ENCODE measurements at places on chromosomes 5 and 9. TPM values are rescaled to one million over a fixed set of nuclear protein-coding genes. Genes with fewer than 3 reads are reported as not detected.

GPBP1 gene
- total RNA-seq, result 69.5 TPM

PCDHGA10 gene
- 3.8 TPM for total RNA-seq

COL15A1 gene
- 0.15 TPM for total RNA-seq

SPATA31A3 gene
- not detected for total RNA-seq

VCP gene
- total RNA-seq, result 170 TPM

PRLR gene
- 0.10 TPM for total RNA-seq

RASGRF2 gene
- total RNA-seq, result 0.05 TPM

ZNF354B gene
- total RNA-seq, result 11.6 TPM

OR1J1 gene
- not detected for total RNA-seq

TMED9 gene
- total RNA-seq, result 133 TPM

TMEM252 gene
- total RNA-seq, result not detected

FBP1 gene
- 0.42 TPM for total RNA-seq

- peak overlapping the region; percentile 69 for H3K4me3 ChIP-seq
- no peak for DNase-seq
- peaks cover 28% of the 10 kb centered on the region for H3K36me3 ChIP-seq
- H3K4me1 ChIP-seq, result peaks cover 83% of the 10 kb centered on the region
- H3K27me3 ChIP-seq, result no peaks in the 10 kb centered on the region
These were observed 30.1 kb downstream of the PTPA start for GRCh38 chr9:129141066-129142041.

DNA sequence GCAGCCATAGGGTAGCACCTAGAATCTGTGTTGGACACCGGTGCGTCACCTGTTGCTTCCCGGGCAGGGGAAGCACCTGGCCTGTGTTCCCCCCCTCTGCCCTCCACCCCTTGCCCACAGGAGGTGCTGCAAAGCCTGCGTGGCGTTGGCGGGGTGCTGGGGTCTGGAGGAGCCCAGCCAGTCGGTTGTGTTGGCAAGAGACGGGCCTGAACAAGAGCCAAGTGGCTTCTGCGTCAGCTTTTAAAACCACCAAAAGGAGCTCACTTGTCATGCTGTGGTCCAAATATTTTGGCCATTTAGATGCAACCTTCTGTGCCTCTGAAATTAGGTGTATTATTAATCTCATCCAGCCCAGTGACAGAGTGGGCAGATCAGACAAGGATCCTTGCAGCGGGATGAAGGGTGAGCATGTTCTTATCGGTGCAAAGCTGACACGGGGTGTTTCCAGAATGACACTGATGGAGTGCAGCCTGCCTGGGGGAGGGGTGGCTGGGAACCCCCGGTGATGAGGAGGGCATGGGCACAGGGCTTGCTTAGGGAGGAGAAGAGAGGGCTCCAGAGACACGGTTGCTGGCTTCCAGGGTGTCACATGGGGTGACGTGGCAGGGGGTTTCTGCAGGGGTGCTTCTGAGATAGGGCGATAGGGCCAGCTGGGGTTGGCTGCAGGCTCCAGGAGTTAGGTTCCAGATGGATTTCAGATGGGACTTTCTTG, 9.7 kb upstream of the RXRA start:
- no peak overlapping the region for H3K4me3 ChIP-seq
- no peak overlapping the region for H3K27ac ChIP-seq
- no peak for DNase-seq
- H3K4me1 ChIP-seq, result peaks cover 3% of the 10 kb centered on the region

DNA sequence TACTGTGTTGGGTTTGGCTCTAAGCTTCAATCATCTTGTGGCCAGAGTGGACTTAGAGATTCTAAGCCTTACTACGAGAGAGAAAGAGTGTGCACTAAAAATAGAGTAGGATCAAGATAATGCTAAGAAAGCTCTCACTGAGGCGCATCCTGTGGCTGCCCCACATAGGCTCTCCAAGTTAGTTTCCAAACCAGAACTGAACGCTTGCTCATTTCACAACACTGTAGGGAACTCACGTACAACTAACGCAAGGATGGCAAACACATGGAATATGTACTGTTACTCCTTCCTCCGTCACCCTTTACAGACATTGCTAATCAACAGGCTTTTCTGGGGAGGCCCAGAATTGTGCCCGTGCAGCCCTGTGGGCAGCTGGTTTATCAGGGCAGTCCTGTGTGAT, 90.9 kb downstream of the EQTN start:
- no peak overlapping the region for H3K27ac ChIP-seq
- no peaks in the 10 kb centered on the region for H3K36me3 ChIP-seq
- H3K27me3 ChIP-seq, result no peaks in the 10 kb centered on the region
- no peak for DNase-seq
- H3K4me3 ChIP-seq, result no peak overlapping the region

GRCh38 chr9:79489261-79490000, 82.3 kb upstream of the TLE4 start:
- H3K4me1 ChIP-seq, result no peaks in the 10 kb centered on the region
- H3K4me3 ChIP-seq, result no peak overlapping the region
- DNase-seq, result no peak
- H3K27ac ChIP-seq, result no peak overlapping the region

GRCh38 chr5:31833710-31834109, 194.8 kb downstream of the PDZD2 start:
- DNase-seq, result no peak
- H3K36me3 ChIP-seq, result no peaks in the 10 kb centered on the region
- peaks cover 6% of the 10 kb centered on the region for H3K4me1 ChIP-seq
- H3K27me3 ChIP-seq, result no peaks in the 10 kb centered on the region
- H3K4me3 ChIP-seq, result no peak overlapping the region
- H3K27ac ChIP-seq, result no peak overlapping the region

DNA sequence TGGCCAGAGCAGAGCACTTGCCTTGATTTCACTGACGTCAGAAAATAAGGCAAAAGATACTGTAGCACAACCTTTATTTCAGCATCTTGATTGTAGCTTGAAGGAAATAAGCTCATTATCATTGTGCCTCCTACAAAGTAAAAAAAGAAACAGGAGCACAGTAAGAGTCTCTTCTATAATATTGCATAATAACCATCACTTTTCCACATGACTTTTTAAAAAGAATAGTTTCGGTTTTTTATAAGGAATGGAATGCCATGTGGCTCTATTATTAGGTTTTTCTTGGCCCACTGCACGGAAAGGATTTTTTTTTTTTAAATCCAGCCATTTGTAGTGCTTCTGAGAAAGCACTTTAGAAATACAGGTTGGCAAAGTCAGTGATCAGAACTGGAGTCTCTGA, 655.3 kb downstream of the LRRC70 start:
- H3K27me3 ChIP-seq, result no peaks in the 10 kb centered on the region
- H3K4me3 ChIP-seq, result no peak overlapping the region
- DNase-seq, result no peak
- no peaks in the 10 kb centered on the region for H3K36me3 ChIP-seq

- H3K4me1 ChIP-seq, result no peaks in the 10 kb centered on the region
- H3K4me3 ChIP-seq, result no peak overlapping the region
- H3K27ac ChIP-seq, result no peak overlapping the region
- H3K36me3 ChIP-seq, result no peaks in the 10 kb centered on the region
- no peaks in the 10 kb centered on the region for H3K27me3 ChIP-seq
- DNase-seq, result no peak
These were observed 353.3 kb downstream of the ARHGEF28 start for GRCh38 chr5:73979321-73979720.

DNA sequence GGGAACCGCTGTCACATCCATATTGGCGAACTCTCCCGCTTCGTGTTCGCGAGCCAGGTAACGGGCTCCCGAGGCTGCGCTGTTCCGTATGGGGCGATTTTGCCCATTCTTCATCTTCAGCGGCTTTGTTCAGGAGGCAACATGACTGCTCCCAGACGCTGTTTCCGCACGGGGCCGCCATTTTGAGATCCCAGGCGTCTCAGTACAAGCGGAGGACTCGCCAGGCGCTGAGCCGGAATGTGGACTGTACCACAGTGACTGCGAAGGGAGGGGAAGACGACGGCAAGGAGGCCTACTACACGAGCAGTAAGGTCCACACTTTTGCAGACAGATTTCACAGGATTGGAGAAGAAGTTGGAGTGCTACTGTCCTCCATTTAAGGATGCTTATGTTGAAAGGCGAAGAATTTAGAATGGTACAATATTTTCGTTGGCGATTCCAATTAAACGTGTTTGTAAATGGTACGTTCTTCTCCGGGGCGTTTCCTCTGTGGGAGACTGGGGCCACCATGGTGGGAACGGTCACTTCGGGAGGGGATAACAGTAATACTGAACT, 41.6 kb upstream of the ZNF300 start:
- no peak for DNase-seq
- no peaks in the 10 kb centered on the region for H3K4me1 ChIP-seq
- H3K27me3 ChIP-seq, result no peaks in the 10 kb centered on the region

DNA sequence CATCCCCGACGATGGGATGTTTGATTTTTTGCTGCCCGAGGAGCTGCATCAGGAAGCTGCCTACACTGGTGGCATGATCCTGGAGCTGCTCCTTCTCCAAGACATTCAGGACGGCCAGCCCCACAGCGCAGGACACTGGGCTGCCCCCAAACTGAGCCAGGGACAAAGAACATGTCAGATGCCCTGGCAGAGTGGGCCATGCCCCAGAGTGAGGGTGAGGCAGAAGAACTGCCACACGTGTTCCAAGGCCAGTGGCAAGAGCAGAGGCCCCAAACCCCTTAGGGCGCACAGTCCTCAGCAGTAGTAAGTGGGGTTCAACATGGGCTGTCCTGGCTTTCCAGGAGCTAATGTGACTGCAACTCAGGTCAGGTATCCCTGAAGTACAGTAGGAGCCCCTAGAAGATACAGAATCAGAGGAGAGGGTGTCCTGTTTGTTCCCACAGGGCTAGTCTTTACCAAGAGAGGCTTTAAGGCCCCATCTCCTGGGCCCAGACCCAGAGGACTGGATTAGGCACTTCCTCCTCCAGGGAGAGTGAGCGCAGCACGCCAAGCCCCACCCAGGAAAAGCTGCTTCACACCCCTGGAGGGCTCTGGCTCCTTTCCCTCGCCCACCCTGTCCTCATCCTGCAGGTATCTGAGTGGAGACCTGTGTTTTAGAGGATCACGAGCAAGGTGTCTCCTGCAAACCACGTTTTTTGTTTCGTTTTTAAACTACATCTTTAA, 11.1 kb downstream of the HNRNPAB start:
- no peak for DNase-seq
- peaks cover 55% of the 10 kb centered on the region for H3K36me3 ChIP-seq
- H3K4me3 ChIP-seq, result no peak overlapping the region
- no peaks in the 10 kb centered on the region for H3K27me3 ChIP-seq

GRCh38 chr5:90675222-90675621, 116.6 kb downstream of the ADGRV1 start:
- H3K4me3 ChIP-seq, result no peak overlapping the region
- H3K27ac ChIP-seq, result no peak overlapping the region
- no peaks in the 10 kb centered on the region for H3K4me1 ChIP-seq

DNA sequence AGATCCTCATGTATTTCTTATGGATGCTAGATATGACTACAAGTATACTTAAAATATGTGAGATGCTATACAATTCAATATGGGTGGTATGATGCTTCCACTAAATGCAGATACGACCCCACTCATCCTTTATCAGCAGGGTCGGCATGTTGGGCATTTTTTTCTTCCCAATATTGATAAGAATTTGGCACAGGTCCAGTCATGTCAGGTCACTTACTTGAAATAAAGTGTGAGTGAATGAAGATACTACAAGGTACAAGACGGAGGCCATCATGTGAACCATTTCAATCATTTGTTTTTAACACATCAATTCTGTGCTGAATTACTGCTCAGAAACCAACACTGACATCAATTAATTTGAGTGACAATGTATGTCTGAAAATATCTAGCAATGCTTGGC, 146.9 kb upstream of the GNA14 start:
- H3K4me1 ChIP-seq, result peaks cover 10% of the 10 kb centered on the region
- no peaks in the 10 kb centered on the region for H3K36me3 ChIP-seq
- no peaks in the 10 kb centered on the region for H3K27me3 ChIP-seq
- DNase-seq, result no peak
- H3K27ac ChIP-seq, result no peak overlapping the region
- no peak overlapping the region for H3K4me3 ChIP-seq

DNA sequence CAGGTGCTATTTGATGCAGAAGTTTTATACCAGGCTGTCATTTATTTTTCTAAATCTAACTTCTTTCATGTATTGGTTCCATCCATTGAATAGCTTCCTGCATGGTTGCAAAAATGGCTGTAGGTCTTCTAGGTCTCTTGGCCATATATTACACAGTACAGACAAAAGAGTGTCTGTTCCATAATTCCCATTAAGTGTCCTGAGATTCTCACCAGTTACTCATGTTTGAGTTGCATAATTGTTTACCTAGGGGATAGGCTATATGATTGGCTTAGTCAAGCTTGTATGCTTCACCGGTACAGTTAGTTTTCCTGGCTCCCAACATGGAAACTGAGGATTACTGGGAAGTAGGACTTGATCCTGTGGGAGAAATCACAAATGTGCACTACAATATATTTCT, 399.4 kb upstream of the NUDT12 start:
- H3K36me3 ChIP-seq, result no peaks in the 10 kb centered on the region
- no peak overlapping the region for H3K4me3 ChIP-seq
- H3K4me1 ChIP-seq, result no peaks in the 10 kb centered on the region
- no peaks in the 10 kb centered on the region for H3K27me3 ChIP-seq
- DNase-seq, result no peak

DNA sequence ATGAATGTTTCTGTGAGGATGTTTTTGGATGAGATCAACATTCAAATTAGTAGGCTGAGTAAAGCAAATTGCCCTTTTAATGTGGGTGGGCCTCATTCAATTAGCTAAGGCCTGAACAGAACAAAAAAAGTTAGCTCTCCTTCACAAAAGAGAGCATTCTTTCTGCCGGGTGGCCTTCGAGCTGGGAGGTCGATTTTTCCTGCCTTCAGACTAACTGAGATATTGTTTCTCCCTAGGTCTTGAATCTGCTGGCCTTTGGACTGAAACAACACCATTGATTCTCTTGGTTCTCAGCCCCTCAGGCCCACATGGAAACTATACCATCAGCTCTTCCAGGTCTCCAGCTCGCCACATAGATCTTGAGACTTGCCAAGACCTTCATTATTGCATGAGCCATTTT, 29.1 kb upstream of the FREM1 start:
- peaks cover 6% of the 10 kb centered on the region for H3K27me3 ChIP-seq
- no peak for DNase-seq
- no peak overlapping the region for H3K27ac ChIP-seq
- no peaks in the 10 kb centered on the region for H3K4me1 ChIP-seq
- no peak overlapping the region for H3K4me3 ChIP-seq

- H3K36me3 ChIP-seq, result no peaks in the 10 kb centered on the region
- no peak overlapping the region for H3K4me3 ChIP-seq
- DNase-seq, result no peak
- H3K27ac ChIP-seq, result no peak overlapping the region
- H3K4me1 ChIP-seq, result peaks cover 11% of the 10 kb centered on the region
These were observed 187.1 kb upstream of the IER5L start for GRCh38 chr9:129365196-129365595.

- no peak overlapping the region for H3K4me3 ChIP-seq
- no peak for DNase-seq
- H3K36me3 ChIP-seq, result no peaks in the 10 kb centered on the region
- no peaks in the 10 kb centered on the region for H3K4me1 ChIP-seq
These were observed 9.2 kb downstream of the C9orf85 start for GRCh38 chr9:71920456-71921189.

DNA sequence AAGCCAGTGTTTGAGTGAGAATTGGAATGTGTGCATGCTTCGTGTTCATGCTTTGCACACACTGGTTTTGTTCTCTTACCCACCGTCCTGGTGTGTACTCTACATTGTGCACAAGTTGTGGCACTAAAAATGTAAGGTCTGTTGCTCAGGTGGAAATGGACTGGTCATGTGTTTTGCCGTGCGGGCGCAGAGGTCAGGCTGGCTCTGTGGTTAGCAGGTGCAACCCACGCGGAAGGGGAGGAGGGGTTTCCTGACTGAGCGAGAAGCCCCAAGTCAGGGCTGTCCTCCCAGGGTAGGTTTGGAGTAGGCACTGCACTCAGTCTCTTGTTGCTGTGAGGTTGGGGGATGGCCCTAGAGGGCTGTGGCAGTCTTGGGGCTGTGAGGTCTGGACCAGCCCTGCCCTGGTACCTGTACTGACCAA, 86.6 kb downstream of the EHMT1 start:
- no peak overlapping the region for H3K27ac ChIP-seq
- no peaks in the 10 kb centered on the region for H3K27me3 ChIP-seq
- no peak for DNase-seq
- no peaks in the 10 kb centered on the region for H3K36me3 ChIP-seq
- H3K4me1 ChIP-seq, result peaks cover 5% of the 10 kb centered on the region
- H3K4me3 ChIP-seq, result no peak overlapping the region
